ENCODE measurements at places on chromosomes 1 and 21.

DNA sequence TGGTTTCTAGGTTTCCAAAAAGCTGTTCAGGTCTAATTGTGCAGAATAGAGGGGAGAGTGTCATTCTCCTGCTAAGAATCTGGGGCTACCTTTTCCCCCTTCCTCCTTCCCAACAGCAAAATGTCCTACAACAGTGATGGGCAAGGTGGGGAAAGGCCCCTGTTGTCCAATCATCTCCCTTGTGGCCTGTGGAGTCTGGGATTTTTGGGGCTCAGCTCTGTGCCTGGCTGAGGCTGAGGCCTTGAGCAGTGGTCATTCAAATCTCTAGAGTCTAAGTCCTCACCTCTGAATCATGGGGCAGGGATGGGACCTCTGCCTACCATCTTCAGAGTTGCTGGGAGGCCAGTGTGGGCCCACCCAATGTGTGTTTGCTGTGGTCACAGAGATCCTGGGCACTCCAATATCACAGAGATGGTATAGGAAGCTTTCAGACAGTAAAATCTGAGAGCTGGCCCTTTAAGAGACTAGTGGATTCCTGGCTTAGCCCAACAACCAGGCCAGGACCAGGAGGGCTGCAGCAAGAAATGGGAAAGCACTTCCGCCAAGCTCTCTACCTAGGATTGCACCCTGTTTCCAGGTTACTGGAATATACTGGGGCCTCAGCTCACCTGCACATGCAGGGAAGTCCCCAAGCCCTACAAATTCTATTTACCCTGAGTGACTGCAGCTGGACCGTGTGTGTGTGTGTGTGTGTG lies 28.5 kb upstream of the TENT5C start:
- no peak for DNase-seq

- peak; percentile 79 for DNase-seq
These were observed 7.3 kb upstream of the CTRC start for GRCh38 chr1:15430787-15431570.

GRCh38 chr1:67850151-67850551 lies 16.9 kb upstream of the GNG12 start:
- DNase-seq = no peak

GRCh38 chr1:71521655-71522264 lies 440.9 kb upstream of the ZRANB2 start:
- DNase-seq = peak; percentile 43

DNA sequence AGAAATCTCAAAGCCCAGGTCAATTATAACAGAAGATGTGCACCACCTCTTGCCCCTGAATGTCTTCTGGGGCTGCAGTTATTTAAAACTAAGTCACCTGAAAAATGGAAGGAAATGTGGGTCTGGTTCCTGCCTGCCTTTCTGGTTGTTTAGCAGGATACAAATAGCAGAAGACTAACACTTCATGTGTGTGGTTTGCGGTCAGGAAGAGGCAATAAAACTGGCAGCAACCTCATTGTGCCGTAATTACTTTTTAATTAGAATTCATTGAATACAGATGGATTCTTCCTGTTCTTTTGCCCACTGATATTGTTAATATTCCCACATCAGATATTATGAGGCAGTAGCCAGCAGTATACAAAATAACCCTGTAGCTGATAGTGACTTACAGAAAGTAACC lies 345.7 kb downstream of the ZNF326 start:
- DNase-seq = no peak

DNA sequence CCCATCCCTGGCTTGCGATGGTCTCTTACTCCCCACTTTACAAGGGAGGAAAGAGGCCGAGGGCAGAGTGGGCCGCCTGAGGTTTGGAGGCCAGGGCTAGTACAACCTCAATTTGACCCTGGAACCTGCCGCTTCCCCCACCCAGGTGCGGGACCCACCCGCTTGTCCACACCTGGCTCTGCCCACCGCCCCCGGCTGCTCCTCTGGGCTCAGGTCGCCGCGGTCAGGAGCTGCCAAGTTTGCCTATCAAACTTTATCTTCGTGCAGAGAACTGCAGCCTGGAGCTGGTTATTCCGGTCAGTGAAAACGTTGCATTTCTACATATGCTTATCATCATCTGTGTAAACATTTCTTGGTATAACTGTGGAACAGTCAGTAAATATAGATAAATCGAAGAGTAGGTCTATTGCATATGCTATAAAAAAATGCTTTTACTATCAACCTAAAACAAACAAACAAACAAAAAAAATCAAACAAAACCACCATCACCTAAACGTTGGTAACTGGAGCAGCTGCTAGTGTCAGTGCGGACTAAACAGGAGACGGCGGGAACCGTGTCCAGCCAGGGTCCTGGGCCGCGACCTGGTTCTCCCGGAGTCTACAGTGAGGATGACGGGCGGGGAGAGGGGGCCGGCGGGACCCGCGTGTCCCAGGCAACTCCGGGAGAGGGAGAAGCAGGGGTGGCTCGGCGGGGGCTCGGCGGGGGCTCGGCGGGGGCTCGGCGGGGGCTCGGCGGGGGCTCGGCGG lies 906 bp upstream of the ADARB1 start:
- no peak for DNase-seq

GRCh38 chr1:194102607-194103006 lies 916.2 kb upstream of the B3GALT2 start:
- no peak for DNase-seq

- DNase-seq = no peak
These were observed 574.9 kb downstream of the PTPRU start for GRCh38 chr1:29811247-29811646.

- peak; percentile 67 for DNase-seq
These were observed 19.5 kb upstream of the PADI3 start for GRCh38 chr1:17229379-17229778.

DNA sequence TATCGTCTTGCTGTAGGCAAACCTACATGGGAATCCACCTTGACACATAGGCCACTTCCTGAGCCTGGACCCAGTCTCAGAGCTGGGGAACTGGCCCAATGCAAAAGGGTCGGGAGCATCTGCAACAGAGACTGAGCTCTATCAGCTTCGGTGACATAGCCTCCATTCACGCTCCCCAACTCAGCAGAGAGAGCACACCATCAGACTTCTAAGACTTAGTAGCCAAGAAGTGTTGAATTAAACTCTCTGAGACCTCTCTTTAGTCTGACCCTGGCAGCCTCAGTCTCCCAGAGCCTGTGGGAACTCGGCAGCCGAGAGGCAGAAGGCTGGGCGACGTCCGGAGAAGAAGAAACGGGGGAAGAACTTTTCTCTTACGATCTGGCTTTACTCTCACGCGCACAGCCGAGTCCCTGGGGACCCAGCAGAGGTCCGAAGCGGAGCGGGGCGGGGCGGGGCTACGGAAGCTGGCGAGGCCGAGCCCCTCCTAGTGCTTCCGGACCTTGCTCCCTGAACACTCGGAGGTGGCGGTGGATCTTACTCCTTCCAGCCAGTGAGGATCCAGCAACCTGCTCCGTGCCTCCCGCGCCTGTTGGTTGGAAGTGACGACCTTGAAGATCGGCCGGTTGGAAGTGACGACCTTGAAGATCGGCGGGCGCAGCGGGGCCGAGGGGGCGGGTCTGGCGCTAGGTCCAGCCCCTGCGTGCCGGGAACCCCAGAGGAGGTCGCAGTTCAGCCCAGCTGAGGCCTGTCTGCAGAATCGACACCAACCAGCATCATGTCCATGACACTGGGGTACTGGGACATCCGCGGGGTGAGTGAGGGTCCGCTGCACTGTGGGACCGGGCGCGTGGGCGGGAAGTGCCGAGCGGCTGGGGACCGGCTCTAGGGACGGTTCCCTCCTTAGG lies at the start of gene GSTM4:
TSS of gene GSTM4 (plus strand) at position 485 of the 905 bp plus-strand sequence. CDS start at position 776, 291 bp downstream.
- peak; percentile 84 for DNase-seq

GRCh38 chr1:30388386-30388785 lies 335.0 kb downstream of the MATN1 start:
- DNase-seq = no peak

DNA sequence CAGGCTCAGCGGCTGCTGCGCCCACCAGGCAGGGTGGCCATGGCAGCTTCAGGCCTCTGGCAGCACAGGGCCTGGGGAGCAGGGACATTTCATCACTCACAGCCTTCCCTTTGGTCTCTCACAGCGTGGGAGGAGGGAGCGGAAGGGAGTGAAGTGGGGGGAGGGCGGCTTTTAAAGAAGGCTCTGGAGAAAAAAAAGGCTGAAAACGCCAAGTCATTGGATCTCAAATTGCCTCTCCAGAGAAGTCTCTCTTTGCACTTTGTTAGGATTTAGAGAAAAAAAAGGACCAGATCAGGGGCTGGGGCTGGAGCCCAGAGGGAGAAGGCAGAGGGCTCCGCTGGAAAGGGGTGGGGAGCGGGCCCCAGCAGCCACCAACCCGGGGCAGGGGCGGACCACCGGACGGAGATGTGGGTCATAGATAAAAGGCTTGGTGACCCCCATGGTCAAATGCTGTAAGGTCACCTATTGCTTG lies 209.9 kb downstream of the GRIK3 start:
- no peak for DNase-seq
